Sciatic nerve (tissue), 2 donors: ENCODE measurements at places on chromosomes 2 and 18. TPM values are rescaled to one million over a fixed set of nuclear protein-coding genes. Genes with fewer than 3 reads are reported as not detected.

The ANKRD62 gene
- total RNA-seq: not detected

The APOB gene
- 2.9 TPM for total RNA-seq

The THSD7B gene
- 9.4 TPM for total RNA-seq

The RBKS gene
- 4.8 TPM for total RNA-seq

The LCT gene
- total RNA-seq: 0.04 TPM

The RNF144A gene
- 42.5 TPM for total RNA-seq

The CCDC121 gene
- total RNA-seq: 7.6 TPM

The ADGRF3 gene
- total RNA-seq: not detected

The SCG2 gene
- 0.80 TPM for total RNA-seq

The ARMC9 gene
- 15.4 TPM for total RNA-seq

The BMP10 gene
- total RNA-seq: not detected

The NEB gene
- 2.2 TPM for total RNA-seq

The RTP5 gene
- total RNA-seq: not detected

The HAAO gene
- total RNA-seq: 14.3 TPM

The PSME4 gene
- total RNA-seq: 42.2 TPM

The LRATD1 gene
- total RNA-seq: 3.0 TPM

The AP1S3 gene
- total RNA-seq: 5.8 TPM

GRCh38 chr2:145806546-145806945, 1286.6 kb upstream of the ZEB2 start:
- no peak for DNase-seq

- no peak for DNase-seq
Observed at GRCh38 chr18:55048892-55049291, 89.6 kb upstream of the CCDC68 start.

- no peak for DNase-seq
Observed at GRCh38 chr18:46378126-46378863, 274.1 kb downstream of the HAUS1 start.

- no peak for DNase-seq
Observed at GRCh38 chr2:138649571-138649970, 130.6 kb downstream of the NXPH2 start.

GRCh38 chr18:64379662-64380061, 230.8 kb upstream of the LINC00305 start:
- no peak for DNase-seq

DNA sequence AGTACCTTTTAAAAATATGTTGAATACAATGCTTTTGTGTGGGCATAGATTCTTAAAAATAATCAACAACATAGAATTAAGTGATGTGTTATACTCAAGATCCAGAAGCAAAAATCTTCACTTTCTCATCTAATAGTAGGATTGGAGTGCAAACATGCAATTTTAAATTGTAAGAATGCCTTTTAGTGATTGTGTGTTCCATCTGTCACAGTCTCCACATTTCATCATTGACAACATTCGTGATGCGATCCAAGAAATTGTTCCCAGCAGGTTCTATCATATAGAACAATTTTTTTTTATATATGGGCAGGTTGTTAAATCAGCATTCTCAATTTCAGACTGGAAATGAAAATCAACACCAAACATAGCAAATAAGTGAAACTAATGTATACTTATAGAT, 1671.8 kb upstream of the SLC39A10 start:
- no peak for DNase-seq

DNA sequence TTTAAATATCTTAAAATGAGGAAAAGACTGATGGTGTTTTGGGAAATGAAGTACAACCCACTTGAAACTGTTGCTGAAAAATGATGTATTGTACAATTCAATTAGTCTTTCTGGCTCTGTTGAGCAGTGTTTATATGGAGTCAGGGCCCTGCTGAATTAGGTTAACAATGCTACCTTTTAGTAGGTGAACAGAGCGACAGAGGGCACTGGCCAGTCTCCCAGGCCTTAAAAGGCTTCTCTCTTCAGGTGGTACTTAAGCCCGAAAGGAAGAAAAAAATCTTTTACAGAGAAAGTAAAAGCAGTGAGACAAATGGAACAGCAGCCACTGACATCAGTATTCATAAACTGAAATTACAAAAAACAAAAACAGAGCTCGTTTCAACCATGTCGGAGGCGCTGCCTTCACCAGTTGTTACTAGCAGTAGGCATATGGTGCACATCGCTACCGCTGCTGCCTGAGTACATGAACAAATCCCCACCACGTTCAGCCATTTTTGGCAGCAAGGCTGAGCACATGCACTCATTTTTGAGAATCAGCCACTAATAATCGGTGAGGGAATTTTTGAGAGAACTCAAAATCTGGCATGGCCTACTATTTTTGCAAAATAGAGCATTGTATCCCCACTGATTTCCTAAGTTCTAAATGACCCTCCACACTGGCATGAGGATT, 91.8 kb downstream of the PLEKHM3 start:
- DNase-seq: no peak

DNA sequence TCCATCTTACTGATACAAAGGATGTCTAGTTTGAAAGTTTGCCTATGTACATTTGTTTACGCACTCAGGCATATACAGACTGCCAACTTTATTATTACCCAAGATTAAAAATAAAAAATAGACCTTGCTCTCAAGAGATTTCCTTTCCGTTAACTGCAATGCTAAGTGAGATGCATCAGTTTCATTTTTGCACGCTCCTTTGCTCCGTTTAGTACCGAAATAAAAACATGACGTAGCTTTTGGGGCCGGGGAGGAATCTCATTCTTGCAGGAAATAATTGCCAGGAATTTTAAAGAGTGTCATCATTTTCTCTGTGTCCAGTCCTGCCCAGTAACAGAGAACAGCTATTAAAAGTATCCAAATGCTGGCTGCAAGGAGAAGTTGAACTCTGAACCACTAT, 169.5 kb downstream of the SLC8A1 start:
- DNase-seq: no peak

GRCh38 chr18:55465313-55465712, 122.7 kb downstream of the TCF4 start:
- DNase-seq: no peak

- DNase-seq: peak; percentile 76
Observed at GRCh38 chr2:73156539-73157124, 43.9 kb upstream of the RAB11FIP5 start.

DNA sequence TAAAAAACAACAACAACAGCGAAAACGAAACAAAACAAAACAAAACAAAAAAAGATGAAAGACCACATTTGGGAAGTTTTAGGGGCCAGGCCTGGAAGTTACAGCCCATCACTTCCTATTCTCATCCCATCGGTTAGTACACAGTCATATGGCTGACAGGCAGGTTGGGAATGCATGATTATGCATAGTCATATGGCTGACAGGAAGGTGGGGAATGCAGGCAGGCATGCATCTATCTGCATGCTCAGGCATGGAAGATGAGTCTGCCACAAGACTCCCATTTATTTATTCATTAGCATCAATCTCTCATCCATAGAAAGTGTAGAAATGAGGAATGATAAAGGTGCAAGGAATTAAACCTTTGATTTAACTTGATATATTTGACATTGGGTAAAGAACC, 325.3 kb upstream of the MEX3C start:
- DNase-seq: no peak

DNA sequence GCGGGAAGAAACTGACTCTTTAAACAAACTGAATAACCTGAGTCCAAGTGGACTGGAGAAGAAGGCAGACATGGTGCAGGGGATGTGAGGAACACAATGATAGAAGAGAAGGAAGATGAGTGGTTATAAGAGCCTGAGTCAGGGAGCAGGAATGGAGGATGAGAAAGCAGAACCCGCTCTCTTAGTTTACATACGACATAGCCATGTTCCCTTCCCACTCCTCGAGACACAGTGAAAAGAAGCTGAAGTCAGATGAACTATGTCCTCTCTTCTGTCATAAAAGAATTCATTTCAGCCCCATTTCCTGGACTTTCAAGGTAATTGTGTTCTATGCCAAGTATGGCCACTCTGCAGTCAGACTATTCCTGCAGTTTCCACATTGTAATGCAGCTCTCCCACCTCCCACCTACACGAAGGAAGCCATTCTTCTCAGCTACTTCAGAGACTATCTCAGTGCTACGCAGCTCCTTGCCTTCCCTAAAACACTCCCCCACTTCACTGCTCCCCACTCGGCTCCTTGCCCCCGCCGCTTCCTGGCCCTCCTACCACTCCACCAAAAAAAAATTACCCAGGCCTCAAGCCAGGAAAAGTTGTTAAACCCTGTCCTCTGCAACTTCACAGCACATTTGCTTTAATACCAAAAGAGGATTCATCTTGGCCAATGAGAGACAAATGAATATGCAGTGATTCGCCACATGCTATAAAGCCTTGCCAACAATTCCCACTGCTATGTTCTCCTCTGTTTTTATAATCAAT, 323.4 kb upstream of the EPHA4 start:
- no peak for DNase-seq

DNA sequence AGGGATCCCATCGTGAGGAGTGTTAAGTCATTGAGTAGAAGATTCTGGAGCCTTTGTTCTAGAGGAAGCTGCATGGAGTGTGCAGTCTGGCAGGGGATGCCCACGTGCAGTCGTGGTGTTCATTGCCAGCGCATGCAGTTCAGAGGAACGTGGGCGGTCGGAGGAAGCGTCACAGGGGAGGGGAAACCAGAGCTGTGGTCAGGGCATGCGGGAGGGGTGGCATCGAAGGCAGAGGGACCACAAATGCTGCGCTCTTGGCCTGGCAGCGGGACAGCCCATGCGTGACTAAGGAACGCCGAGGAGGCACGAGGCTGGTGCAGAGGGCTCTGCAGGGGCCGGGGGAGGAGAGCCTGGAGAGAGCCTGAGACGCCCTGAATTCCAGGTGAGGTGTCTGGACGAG, 141.1 kb downstream of the KLHL29 start:
- DNase-seq: no peak

DNA sequence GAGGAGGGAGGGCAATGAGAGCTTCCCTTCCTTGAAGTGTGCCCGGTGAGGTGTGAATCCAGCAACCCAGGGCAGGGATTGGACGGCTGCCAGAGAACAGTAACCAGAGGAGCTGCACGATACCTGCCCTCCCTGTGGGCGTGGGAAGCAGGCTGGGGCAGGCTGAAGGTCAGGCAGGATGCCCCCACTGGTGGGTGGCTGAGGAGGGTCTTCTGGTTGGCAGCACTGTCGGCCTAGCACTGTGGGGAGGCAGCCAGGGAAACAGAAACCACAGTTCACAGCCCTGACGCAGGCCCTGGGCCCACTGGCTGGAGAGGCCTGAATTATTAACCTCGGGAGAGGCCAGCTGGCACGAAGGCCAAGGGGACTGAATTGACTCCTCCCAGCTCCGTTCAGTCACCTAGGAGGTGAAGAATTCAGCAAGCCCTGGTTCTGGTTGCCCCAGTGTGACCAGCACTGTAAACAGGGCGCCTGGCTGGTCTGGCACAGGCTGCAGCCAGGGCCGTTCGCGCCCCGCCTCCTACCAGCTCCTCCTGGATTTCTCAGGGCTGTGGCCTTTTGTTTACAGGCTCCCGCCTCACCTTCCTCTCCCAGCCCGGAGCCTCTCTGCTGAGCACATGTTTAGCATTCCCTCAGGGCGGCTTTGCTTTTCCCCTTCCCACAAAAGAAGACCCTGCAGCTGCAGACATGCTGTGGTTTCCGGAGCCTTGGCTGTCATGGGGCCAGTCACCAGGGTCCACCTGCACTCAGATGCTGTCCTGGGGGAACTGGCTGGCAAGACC, 97.8 kb downstream of the B3GNT2 start:
- DNase-seq: peak; percentile 67

- DNase-seq: no peak
Observed at GRCh38 chr2:162710287-162710890, 128.2 kb downstream of the KCNH7 start.

DNA sequence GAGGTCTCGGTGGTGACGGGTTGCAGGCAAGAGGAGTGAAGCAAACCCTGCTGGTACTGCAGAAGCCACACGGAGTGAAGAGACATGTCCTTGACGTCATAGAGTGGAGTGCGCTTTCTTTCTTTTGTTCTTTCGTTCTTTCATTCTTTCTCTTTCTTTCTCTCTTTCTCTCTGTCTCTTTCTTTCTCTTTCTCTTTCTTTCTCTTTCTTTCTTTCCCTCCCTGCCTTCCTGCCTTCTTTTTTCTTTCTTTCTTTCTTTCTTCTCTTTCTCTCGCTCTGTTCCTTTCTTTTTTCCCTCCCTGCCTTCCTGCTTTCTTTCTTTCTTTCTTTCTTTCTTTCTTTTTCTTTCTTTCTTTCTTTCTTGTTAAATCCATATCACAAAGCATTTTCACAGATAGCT, 39.2 kb downstream of the LRRFIP1 start:
- DNase-seq: no peak

- peak; percentile 42 for DNase-seq
Observed at GRCh38 chr2:96957244-96957643, 29.1 kb downstream of the FAM178B start.

GRCh38 chr2:80830891-80831290, 526.3 kb upstream of the LRRTM1 start:
- DNase-seq: no peak

DNA sequence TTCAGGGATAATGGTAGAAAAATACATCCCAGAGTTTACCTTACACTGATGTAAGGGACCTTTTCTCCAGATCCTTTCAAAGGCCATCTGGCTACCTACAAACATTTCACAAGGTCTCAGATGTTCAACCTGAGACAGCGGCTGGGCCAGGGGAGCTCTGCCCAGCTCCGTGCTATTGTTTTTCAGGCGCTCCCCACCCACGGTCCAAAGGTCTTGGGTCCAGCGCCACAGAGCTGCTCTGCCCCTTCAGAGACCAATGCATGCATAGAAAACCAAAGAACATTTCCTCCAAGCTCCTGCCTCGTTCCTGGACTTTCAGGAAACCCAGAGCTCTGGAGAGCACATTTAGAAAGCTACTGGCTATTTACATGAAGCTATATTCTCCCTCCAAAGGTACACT, 40.3 kb downstream of the COPS8 start:
- no peak for DNase-seq

- no peak for DNase-seq
Observed at GRCh38 chr2:130385709-130386108, 29.9 kb downstream of the PTPN18 start.

- no peak for DNase-seq
Observed at GRCh38 chr2:108982259-108982679, 6.8 kb downstream of the EDAR start.

DNA sequence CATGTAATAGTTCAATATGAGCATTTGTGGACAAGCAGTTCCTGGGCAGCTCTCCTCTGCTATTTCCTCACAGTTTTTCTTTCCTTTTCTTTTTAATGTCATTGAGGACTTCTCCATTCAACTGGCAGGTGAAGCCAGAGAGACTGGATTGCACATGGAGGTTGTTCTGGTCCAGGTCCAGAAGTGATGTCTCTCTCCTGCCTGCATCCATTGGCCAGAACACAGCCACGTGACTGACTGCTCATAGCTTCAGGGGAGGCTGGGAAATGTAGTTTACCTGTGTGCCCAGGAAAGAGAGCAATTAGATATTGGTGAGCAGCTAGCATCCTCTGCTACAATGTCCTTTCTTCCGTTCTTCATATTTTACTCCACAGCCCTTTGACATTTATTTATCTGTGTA, 20.2 kb upstream of the ADAM23 start:
- DNase-seq: no peak

GRCh38 chr18:76388891-76389423, 106.1 kb downstream of the ZNF516 start:
- peak; percentile 60 for DNase-seq
